Stimulated activated CD4-positive, alpha-beta T cell treated with anti-CD3 and anti-CD28 coated beads, Interleukin-2, amount 100 ng/mL, for 48 hours (primary cell): ENCODE measurements at places on chromosomes 12 and 14.

GRCh38 chr12:39402922-39403321 lies 40.0 kb downstream of the KIF21A start:
- no peak for DNase-seq

DNA sequence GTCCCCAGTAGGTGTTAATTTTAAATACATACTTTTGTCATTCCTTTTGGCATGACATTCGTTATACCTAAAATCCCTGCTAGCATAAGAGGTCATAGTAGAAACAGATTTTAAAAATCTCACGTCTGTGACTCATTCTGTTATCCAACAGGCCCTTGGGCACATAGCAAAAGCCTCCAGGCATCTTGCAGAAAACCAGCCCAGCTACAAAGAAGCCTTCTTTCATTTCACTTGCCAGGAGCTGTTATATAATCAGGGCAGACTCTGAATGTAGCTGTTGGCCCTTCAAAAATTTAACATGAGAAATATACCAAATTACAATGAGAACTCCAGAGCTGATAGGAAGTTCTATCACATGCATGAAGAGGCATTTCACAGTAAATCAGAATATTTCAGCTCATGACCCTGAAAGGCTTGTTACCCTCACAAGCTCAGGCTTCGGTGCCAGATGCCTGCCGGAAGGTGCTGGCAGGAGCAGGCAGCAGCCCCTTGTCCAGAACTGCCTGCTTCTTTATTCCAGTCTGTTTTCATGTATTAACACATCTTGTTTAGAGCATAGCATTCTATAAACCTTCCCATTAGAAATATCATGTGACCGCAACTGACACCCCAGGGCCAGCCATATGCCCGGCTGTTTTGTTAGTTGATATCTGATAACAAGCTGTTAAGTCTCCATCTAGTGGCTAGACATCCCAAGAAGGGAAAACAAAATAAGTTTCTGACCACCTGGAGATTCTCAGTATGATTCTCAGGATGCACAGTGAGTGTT lies 17.8 kb downstream of the E2F7 start:
- DNase-seq, result no peak

DNA sequence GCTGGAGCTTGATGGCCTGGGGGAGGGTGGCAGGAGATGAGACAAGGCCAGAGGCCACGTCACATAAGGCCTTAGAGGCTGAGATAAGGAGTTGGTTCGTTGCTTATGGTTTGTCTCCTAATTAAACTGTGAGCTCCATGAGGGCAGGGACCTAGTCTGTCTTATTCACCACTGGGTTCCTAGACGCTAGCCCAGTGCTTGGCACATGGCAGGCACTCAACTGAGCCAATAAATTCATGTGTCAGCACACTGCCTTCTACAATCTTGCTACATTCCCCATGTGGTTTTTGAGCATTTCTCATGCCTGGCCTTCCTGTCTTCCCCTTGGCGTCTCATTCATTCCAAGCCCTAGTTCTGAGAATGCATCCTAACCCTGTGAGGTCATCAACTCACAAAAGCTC lies 92.5 kb upstream of the MED13L start:
- DNase-seq, result no peak

DNA sequence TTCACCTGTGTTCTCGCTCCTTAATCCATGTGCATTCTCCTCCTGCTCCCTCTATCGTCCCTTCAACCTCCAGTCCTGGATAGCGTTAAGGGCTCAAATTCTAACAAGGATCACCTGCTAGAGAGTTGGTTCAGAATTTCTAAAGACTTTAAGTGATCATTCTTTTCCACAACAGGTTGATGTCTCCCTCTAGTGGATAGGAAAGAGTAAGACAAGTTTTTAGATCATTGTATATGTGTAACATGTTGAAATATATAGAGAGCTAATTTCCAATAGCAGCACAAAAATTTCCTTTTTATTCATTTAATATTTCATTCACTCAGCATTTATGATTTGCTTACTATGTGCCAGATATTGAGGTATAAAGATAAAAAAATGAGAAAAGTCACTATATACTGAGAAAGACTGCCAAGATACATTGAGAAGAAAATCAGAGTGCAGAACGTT lies 9.3 kb upstream of the ESR2 start:
- no peak for DNase-seq

- DNase-seq, result no peak
These were observed 60.4 kb downstream of the ANAPC7 start for GRCh38 chr12:110343114-110343513.

- DNase-seq, result peak; percentile 42
These were observed 32.8 kb downstream of the MIA2 start for GRCh38 chr14:39266525-39266870.

GRCh38 chr14:82412545-82412944 lies 878.9 kb upstream of the SEL1L start:
- no peak for DNase-seq

GRCh38 chr12:92551853-92552397 lies 150.9 kb upstream of the PLEKHG7 start:
- DNase-seq, result peak; percentile 39

DNA sequence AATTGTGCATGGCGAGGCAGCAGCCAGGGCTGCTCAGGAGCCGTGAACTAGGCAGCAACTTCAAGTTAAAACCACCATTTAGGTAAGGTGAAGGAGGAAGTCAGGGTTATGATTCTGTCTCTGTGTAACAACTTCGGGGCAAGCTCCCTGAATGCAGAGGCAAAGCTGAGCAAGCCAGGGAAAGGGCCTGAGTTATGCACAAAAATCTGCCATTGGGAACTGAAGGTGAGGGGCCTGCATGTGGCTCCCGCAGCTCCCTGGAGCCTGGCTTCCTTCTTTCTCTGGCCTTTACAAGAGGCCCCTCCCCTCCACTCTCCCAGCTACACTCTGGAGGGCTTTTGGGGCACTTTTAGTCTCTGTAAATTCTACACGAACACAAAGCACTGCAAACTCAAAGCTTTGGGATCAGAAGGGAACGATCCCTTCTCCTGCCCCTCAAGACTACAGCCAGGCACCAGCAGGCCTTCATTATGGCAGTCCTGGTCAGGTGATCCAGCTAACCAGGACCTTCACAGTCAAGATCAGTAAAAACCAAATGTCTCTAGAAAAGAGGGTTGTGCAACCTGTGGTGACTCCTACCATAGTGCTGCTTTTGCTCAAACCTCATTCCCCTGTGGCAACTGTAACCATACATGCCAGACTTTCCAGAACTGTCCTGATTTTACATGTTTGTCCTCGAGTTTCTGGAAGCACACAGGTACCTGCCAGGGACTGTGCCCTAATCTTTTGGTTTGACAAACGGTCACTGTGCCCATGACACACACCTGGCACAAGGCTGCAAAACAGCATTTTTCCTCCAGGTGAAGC lies 67.2 kb upstream of the PTGR2 start:
- no peak for DNase-seq

GRCh38 chr14:62946221-62946620 lies 99.0 kb downstream of the KCNH5 start:
- DNase-seq, result no peak

GRCh38 chr14:53529519-53529918 lies 376.4 kb upstream of the DDHD1 start:
- no peak for DNase-seq

DNA sequence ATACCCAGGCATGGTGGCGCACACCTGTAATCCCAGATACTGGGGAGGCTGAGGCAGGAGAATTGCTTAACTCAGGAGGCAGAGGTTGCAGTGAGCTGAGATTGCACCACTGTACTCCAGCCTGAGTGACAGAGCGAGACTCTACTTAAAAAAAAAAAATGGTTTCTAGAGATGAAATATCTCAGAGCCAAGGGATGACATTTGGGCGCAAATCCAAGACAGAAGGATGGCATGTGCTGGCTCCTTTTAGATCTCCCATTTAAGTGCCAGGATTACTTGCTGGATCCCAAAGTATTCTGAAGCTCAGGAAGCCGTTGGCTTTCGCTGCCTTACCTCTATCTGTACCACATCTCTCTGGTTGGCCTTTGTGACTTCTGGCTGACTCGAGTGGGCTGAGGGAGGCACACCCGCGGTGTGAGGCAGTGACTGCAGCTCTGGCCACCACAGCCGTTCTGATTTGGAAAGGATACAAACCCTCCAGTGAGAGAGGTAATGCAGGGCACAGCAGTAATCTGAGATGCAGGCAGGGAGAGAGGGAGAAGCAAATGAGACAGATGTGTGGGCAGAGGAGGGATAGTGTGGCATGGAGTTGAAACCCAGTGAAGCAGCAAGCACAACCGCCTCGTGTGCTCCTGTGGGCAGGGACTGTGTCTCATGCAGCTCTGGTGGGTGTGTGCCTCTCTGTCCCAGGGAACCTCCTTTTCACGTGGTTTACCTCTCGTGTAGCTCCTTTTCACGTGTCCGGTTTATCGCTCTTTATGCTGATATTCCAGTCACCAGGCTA lies 4.9 kb downstream of the B4GALNT3 start:
- no peak for DNase-seq

- DNase-seq, result no peak
These were observed 56.5 kb upstream of the KCNH3 start for GRCh38 chr12:49482095-49483051.

GRCh38 chr12:78157199-78157598 lies 326.5 kb downstream of the NAV3 start:
- no peak for DNase-seq

GRCh38 chr12:115383668-115384067 lies 699.7 kb upstream of the TBX3 start:
- DNase-seq, result no peak

DNA sequence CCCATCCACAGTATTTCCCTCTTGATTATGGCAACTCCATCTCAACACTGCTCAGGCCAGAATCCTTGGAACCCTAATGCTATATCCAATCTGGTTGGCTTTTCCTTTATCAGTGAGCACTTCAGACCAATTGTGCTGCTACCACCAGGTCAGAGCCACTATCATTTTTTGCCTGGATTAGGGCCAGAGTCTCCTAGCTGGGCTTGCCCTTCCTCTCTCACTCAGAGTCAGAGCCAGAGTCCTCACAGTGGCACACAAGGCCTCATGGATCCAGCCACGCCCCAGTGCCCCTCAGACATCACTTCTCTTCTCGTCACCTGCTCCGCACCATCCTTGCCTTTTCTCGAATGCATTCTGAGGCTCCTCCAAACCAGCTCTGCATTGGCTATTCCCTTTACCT lies 211.1 kb downstream of the ANO6 start:
- no peak for DNase-seq

DNA sequence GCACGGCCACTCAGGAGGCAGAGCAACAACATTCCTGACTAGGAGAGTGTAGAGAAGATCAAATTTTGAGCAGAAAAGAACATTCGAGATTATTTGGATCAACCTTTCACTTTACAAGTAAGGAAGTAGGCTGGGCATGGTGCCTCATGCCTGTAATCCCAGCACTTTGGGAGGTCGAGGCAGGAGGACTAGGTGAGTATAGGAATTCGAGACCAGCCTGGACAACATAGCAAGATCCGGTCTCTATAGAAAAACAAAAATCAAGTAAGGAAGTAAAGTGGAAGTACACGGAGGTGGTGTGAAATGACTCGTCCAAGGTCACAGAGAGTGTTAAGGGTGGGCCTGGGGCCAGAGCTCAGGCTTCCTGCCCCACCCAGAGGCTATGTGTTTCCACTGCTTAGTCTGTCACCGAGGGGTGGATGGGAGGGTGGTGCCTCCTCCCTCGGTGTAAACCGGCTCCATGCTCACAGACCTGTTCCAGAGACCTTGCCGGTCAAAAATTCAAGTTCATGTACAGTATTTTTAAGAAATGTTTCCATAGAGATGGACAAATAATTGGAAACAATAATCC lies 51.9 kb downstream of the MAP1LC3B2 start:
- DNase-seq, result no peak

DNA sequence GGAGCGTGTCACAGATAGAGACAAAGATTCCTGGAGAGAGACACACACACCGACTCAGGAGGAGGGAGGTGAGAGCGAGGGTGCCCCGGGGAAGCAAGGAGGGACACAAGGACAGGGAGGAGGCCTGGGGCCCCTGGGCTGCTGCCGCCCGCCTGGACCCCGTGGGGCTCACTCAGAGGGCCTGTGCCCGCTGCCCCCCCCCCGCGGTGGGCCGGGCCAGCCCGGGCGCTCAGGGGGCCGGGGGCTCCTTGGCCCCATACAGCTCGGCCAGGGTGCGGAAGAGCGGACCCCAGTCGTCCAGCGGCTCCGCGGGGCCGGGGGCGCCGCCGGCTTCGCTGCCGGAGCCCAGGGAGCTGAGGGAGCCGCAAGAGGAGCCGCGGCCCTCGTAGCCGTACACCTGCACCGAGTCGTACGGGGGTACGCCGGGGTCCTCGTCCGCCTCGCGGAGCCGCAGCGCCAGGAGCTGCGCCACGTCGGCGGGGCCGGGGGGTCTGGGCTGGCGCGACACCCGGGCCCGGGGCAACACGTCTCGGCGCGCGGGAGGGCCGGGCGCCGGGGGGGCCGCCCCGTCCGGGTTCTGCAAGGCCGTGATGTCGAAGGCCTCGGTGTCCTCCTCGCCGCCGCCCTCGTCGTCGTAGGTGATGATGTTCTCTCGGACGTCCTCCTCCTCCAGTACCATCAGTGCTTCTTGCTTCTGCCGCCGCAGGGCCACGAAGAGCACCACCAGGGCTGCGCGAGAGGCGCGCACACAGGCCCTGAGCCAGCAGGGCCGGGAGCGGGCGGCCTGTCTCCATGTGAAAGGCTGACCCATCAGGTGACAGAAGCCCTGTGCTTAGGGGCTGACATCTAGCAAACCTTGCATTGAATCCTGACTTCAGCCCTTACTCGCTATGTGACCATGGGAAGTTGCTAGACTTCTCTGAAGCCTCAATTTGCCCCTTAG lies 6.0 kb downstream of the PSMB11 start:
- no peak for DNase-seq

DNA sequence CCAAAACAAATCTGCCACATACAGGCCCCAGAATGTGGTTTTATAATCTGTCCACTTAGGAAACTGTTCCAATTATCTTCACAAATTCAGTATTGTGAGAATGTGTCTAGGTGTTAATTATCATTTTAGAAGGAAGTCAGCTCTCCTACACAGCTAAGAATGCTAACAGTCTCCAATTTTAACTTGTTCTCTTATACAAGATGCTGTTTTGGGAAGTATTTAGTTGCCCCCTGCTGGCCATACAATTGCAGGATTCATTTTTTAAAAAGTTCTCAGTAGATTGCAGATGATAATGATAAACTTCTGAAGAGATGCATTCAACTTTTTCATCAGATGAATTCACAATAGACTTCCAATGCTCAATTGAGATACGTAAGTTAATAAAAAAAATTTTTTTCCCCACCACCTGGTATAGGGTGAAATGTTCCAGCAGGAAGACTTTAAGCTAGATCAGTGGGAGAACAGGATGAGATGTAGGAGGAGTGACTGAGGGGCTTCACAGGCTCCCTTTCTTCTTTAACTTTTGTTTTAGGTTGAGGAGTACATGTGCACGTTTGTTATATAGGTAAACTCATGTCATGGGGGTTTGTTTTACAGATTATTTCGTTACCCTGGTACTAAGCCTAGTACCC lies 27.3 kb upstream of the OSBPL8 start:
- peak; percentile 5 for DNase-seq

DNA sequence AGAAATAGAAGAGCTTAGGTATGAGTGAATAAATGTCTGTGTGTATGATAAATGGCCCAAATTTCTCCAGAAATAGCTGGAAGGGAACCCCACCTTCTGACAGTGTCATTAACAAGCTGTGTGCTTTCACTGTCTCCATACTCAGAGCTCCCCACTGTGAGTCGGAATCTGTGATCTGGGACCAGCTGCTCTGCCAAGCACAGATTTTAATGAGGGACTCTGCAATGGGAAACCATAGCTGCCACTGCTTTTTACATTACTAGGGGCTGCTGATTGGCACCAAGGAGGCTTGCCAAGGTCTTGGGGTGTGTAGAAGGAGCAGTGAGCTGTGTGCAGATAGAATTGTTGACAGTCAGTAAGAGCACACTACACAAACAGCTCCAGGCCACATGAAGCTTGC lies 244.2 kb upstream of the CCDC196 start:
- DNase-seq, result no peak

- no peak for DNase-seq
These were observed 1052.9 kb downstream of the TMTC2 start for GRCh38 chr12:83739607-83740006.

GRCh38 chr12:52151837-52152783 lies 39.7 kb downstream of the KRT80 start:
- peak; percentile 70 for DNase-seq
